GM03348 (cell line): ENCODE measurements at places on chromosomes 12 and 14.

- DNase-seq, result peak; percentile 59
Observed at GRCh38 chr14:41606532-41607303, at the start of gene LRFN5. TSS of gene LRFN5 (plus strand) at chr14:41606876.

DNA sequence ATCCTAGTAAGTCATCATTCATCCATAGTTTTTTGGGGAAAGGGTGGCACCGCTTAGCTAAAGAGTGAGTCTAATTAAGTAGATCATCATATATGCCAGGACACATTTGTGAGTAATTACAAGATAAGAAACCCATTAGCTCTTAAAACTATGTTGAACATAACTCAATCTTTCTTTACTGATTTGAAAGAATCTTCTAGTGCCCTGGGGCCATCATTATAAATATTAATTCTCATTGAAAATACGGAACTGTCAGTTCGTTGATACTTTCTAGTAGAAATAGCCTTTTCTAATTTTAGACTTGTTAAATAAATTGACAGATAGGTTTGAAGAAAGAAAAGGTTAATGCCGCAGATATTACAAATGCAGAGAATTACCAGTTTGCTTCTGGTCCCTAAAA, 312.6 kb downstream of the NELL2 start:
- no peak for DNase-seq

DNA sequence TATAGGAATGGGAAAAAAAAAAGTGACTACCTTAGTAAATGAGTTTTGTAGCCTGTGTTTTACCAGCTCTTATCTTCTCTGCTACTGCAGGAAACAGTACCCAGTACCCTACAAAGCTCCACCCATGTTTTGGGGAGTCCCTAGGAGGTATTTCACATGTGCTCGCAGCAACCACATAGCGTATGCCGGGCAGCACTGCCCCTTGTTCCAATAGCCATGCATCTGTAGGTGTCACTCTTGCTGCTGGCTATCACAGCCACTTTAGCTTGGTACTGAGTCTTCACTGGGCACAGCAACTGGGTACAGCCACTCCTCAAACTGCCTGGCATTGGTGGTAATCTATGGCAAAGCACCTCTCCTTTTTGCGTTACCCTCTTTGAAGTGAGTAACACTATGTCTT, 2.0 kb upstream of the MDM1 start:
- no peak for DNase-seq

GRCh38 chr12:50639721-50640120, 124.2 kb upstream of the ATF1 start:
- no peak for DNase-seq

GRCh38 chr12:64551676-64552075, 58.6 kb upstream of the RASSF3 start:
- peak; percentile 59 for DNase-seq

DNA sequence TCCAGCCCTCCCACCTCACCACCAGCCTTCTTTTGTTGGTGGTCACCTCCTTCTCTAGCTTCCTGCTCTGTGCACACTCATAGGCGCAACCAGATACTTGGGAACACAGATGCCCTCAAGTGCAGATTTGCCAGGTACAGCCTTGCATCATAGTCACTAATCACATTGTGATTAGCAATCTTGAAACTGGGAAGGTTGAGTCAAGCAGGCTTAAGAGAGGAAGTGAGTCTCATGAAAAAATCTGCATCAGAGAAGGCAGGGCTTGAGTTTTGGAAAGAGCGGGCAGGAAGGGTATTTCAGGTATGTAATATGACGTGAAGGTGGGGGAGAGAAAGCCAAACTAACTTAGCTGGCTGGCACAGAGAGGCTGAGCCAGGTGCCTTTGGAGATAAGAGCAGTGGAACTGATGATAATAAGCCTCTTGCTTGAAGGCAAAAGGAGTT, 2.7 kb upstream of the RABGGTA start:
- DNase-seq, result no peak

GRCh38 chr12:6370994-6371754, 4.2 kb downstream of the SCNN1A start:
- DNase-seq, result no peak

GRCh38 chr14:90344331-90345238, 12.8 kb upstream of the NRDE2 start:
- no peak for DNase-seq

- no peak for DNase-seq
Observed at GRCh38 chr12:41557344-41557743, 369.2 kb downstream of the PDZRN4 start.

DNA sequence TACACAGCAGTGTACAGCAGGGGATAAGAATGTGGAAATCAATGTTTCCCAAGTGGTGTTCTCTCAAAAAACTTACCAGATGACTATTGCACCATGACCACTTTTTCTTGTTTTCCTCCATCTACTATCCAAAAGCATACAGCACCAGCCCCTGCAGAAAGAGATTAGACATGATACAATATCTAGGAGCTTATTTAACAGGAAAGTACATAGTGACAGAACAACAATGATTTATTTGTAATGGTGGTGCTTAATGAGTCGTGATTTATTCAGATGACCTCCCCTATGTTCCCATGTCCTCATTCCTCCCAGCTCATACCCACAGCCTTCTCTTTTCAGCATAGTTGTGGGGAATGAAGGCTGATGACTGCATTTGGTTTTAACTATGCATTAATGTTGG, 413.6 kb downstream of the BTG1 start:
- DNase-seq, result no peak

DNA sequence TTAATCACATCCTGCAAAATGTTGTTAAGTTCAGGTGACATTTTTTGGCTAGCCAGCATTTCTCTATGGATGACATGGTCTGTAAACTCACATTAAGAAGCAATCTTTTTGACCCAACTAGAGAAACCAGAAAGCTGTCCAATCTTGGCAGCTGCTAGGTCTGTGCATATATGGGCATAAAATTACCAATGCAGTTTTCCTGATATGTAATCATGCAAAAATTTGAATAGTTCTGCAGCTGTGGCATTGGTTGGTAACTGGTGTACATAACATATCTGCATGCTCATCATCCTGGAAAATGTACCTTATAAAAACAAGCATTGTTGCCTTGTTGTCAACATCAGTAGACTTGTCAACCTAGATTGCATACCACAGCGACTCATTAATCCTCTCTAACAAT, 620.0 kb upstream of the LRFN5 start:
- no peak for DNase-seq

DNA sequence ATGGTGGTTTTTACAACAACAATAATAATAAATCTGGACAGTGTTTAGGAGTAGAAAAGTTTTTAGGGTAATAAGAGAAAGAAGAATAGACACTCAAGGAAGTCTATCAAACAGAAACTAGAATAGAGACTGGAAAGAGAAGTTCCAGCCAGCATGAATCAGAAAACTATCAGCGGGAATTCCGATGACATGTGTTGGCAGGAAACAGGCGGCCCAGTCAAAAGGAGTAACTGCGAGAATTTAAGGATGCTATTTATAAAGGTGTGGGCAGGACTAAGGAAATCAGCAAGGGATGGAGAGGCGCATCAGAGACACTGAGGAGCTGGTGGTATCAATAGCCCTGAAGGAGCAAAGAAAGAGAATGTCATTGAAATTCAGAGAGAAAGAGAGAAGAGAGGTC, 89.9 kb downstream of the TBX5 start:
- peak; percentile 71 for DNase-seq
